ENCODE measurements at places on chromosomes 7 and 10. TPM values are rescaled to one million over a fixed set of nuclear protein-coding genes. Genes with fewer than 3 reads are reported as not detected.

NDUFA5 gene
- 118 TPM for total RNA-seq

FXYD4 gene
- not detected for total RNA-seq

GRCh38 chr10:8279598-8279997, 225.1 kb downstream of the GATA3 start:
- no peak for DNase-seq

DNA sequence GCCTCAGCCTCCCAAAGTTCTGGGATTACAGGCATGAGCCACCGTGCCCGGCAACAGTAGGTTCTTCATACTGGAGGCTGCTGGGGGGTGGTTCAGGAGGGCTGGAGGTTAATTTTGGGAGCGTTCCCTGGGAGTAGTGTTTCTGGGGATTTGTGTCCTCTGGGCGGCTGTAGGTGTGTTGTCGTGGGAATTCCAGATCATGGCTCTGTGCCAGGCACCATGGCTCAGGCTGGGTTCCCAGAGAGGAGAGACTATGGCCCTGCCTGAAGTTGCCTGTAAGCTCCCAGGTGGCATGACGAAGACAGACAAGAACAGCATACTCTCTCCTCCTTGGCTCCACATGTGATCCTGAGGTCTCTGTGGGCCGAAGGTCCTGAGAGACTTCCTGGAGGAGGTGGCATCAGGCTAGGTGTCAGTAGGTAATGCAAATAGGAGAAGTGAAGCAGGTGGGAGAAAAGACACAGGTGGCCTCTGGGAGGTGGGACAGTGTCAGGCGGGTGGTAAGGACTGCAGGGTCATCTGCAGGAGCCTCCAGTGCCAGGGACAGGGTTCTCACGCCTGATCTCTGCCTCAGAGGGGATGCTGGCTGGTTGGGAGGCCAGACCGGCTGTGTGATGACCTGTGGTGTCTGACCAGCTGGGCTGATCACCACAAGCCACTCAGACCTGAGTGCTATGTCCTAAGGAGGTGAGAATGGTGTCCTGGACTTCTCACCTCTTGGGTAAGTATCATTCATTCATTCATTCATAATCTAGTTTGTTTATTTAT, 18.7 kb downstream of the CLIP2 start:
- DNase-seq = no peak

CPXM2 gene
- total RNA-seq = 1.4 TPM

SFTPA1 gene
- not detected for total RNA-seq

DIP2C gene
- total RNA-seq = 8.1 TPM

AKR1C4 gene
- not detected for total RNA-seq

DNA sequence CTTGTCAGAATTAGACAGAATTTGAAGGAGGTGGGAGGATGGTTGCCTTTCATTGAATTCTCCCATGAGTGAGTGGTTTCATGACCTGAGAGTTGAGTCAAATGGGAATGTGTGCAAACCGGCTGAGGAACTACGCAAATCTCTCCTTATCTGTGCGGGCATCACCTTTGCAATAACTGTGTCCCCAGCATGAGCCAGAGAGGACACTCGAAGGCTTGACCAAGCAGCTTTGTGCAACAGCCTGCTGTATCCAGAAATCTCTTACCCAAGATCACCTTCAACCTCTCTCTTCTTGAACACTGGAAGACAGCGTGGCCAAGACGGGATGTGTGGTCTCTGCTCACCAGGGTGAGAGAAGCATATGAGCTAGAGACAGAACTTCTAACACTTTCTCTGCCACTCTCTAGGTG, 93.8 kb upstream of the IKZF1 start:
- DNase-seq = no peak

DNA sequence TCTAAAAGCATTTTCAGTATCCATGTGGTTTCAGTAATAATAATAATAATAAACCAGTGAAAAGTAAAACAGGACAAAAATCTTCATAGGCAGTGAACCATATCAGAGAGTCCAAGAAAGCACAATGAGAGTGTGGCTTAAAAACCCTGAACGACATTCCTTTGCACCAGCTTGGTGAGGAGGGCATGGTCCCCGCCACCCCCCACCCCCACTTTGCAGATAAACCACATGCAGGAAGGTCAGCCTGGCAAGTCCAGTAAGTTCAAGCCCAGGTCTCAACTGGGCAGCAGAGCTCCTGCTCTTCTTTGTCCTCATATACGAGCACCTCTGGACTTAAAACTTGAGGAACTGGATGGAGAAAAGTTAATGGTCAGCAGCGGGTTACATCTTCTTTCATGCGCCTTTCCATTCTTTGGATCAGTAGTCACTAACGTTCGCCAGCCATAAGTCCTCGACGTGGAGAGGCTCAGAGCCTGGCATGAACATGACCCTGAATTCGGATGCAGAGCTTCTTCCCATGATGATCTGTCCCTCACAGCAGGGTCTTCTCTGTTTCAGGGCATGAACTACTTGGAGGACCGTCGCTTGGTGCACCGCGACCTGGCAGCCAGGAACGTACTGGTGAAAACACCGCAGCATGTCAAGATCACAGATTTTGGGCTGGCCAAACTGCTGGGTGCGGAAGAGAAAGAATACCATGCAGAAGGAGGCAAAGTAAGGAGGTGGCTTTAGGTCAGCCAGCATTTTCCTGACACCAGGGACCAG, 172.5 kb downstream of the EGFR start:
- DNase-seq = no peak

DNA sequence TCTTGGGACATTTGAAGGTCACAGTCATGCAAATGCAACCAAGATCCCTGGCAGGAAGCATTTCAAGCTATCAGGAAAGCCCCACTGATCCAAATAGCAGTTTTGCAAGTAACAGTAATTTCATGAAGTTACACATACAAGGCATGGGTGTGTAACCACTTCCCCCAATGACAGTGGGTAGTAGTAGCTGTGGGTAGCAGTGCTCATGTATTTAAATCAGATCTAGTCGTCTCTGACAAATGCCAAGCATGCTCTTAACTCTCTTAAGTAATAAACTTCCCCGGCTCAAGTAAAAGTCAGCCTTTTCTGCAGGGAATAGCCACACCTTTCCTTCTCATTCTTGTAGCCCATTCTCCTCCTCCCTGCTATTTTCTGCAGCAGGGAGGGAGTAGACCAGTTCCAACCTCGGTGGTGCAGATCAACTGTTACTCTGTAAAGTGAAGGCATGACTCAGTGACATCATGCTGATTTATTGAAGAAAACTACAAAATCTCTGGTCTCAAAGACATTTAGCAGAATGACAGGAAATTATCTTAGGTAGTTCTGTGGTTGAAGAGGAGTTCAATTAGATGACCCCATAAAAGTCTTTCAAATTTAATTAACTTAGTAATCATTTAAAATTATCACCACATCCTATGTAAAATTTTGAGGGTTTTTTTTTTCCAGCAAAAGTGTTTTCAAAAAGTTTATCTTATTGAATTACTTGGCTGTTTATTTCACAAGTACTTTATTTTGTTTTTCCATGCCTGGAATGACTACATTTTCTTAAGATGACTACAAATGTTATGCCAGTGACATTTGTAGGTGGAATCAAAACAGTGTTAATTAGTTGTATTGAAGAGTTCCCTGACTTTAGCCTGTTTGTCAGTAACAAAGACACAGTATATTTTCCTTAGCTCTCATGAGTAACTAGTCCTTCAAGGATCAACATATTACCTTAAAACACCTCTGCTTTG, 568.3 kb downstream of the INHBA start:
- no peak for DNase-seq

DNA sequence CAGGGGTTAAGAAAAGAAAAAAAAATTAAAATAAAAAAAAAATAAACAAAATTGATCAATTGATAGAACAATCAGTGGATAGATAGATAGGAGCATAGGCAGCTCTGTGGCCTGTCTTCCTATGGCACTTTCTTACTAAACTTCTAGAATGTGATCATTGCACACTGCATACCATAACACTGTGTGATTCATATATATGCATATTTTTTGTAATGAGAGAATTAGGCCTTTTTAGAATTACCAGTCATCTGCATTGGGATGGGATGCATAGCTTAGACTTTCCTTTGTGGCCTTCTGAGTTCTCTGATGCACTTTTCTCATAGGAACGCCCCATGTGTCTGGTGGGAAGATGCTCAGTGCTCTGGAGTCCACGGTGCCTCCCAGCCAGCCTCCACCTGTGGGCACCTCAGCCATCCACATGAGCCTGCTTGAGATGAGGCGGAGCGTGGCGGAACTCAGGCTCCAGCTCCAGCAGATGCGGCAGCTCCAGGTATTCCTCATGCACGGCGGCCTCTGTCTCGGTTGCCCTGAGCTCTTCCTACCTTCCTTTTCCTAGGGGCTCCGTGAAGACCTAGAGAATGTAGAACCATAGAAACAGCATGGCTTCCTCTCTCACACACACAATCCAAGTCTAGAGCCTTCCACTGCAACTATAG, 222.5 kb downstream of the ARHGAP21 start:
- no peak for DNase-seq

DNA sequence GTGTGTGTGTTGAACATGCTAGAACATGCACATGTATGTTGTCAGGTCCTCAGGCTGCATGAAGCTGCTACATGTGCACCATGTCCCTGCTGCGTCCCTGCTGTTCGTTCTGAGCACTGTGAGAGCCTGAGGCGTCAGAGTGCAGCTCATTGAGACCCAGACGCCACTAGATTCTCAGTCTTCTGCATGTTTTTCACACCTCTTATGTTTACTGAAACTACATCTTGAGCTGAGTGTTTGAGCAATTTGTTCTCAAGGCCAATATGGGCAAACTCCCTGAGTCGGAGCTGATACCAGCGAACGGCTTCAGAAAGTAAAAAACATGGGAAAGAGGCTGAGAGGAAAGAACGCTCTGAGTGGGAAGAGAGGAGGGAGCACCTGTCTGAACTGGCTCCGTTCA, 350.4 kb downstream of the PAXIP1 start:
- no peak for DNase-seq

GRCh38 chr7:17598846-17599245, 300.4 kb downstream of the AHR start:
- DNase-seq = no peak

All from SK-MEL-5 (cell line).